Hematopoietic multipotent progenitor cell treated with erythropoietin and hydrocortisone succinate and interleukin-3 and kit ligand, for 4 days (in vitro differentiated cells): ENCODE measurements at places on chromosomes 7 and 10.

- no peak for DNase-seq
Observed at GRCh38 chr10:132257907-132258306, 49.8 kb downstream of the STK32C start.

DNA sequence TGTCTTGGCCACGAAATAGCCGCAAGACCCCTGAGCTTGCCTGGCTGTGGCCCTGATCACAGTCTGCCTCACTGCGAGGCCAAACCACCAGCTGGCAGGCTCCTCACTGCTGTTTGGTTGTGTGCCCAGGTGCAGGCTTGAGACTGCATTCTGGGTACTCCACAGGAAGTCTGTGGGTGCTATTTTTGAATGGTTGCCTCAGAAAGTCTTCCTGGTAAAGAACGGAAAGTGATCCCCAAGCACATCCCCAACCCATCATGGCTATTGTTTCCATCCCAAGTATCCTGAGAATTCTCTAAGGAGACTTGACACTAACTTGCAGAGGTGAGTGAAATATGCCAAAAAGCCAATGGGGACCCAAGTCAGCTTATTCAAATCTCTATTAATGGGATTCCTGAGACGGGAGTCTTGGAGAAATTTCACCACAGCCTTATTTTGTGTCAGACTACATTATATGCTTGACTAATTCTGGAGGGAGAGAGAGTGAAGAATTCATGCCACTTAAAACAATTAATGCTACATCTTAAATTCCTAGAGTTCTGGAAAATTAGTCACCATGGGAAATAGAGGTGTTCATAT is 170.9 kb downstream of the RAMP3 start:
- no peak for DNase-seq

- DNase-seq: no peak
Observed at GRCh38 chr7:117269886-117270285, 53.0 kb downstream of the WNT2 start.

DNA sequence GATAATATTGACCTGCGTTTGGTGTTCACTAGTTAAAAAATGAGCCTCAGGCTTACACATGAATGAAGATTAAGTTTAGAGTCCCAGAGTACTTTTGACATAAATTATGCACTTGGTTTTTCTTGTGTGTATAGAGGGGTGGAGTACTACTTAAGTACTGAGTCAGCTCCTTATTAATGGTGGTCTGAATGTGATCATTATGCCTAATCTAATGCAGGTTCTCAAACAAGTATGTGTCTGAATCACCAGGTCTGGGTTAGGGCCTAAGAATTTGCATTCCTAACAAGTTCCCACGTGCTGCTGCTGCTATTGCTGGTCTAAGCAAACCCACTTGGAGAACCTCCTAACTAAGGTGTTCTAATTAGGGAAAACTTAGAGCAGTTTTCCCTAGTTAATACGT is 30.7 kb upstream of the STOX1 start:
- no peak for DNase-seq

GRCh38 chr10:35056686-35057085 is 33.5 kb downstream of the CUL2 start:
- no peak for DNase-seq

GRCh38 chr10:105837951-105838350 is 1196.9 kb downstream of the SORCS3 start:
- peak; percentile 50 for DNase-seq

- peak; percentile 56 for DNase-seq
Observed at GRCh38 chr10:78577712-78578111, 491.1 kb upstream of the ZMIZ1 start.

GRCh38 chr10:52871191-52871843 is 98.7 kb upstream of the MBL2 start:
- no peak for DNase-seq

DNA sequence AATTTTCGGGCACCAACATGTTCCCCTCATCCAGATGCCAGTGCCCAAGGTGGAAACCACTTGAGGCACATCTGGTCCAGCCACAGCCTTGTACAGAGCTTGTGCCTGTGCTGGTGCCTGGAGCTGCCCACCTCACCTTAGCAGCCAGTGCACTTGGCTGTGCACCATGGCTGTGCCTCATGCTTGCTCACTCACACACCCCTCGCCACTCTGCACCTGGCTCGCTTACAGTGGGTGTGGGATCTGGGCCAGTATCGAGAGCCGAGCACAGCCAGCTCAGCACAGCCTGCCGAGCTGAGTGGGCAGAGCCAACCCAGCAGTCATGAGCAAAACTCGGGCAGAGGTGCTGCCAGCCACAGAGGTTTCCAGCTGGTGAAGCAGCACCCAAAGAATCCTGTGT is 139.9 kb upstream of the NUPR2 start:
- DNase-seq: no peak

DNA sequence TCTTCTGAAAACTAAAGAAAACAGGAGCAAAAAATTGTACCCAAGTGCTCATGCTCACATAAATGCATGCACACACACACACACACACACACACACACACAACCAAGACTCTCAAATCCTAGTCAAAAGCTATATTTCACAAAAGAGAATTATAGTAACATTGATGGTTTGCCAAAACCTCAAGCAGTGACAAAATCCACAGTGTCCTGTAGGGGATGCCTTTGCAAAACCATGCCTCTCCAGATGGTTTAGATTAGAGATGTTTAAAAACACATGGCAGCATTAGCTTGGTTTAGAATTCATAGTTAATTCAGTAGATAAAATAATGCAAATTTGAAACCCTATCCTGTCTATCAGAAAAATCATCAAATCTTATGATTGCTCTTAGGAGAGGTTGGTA is 232.2 kb downstream of the DYNC1I1 start:
- no peak for DNase-seq

- DNase-seq: no peak
Observed at GRCh38 chr10:69125554-69125953, 1.6 kb downstream of the VPS26A start.

GRCh38 chr7:151814400-151815009 is 62.4 kb downstream of the PRKAG2 start:
- DNase-seq: no peak

- DNase-seq: peak; percentile 66
Observed at GRCh38 chr7:34133983-34134782, 228.8 kb downstream of the BMPER start.

- DNase-seq: no peak
Observed at GRCh38 chr7:2965745-2966270, 77.9 kb downstream of the CARD11 start.

DNA sequence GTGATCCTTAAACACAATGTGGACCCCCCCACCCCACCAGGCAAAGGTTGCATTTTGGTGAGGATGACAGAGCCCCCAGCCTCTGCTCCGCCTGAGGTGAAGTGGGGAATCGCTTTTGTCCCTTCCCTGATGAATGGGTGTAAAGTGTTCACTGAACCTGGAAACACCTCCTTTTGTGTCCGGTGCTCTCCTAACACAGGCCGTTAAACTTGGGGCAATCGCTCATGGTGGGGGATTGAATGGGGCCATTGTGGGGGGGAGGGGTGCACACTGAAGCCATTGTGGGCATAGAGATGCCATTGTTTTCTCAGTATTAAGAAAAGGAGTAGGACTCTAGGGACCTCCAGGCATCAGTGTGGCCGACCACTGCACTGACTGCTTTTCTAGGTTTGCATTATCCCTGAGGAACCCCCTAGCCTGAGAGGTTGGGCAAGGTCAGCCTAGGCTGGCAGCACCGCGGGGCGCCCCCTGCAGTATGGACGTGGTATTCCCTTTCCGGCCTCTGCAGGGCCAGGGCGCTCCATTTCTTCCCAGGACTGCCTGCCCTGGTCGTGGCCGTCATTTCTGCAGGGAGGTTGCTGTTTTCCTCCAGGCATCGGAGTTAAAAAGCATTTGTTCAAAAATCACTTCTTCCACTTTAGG is 158.3 kb downstream of the TCF7L2 start:
- DNase-seq: peak; percentile 39

DNA sequence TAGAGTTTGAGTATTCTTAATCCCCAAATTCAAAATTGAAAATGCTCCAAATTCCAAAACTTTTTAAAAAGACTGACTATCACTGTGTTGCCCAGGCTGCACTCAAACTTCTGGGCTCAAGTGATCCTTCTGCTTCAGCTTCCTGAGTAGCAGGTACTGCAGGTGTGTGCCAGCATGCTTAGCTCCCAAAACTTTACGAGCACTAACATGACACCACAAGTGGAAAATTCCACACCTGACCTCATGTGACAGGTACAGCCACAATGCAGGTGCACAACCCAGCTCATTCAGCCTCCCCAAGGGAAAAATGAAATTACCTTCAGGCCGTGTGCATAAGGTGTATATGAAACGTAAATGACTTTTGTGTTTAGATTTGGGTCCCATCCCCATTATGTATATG is 16.5 kb downstream of the CDC123 start:
- DNase-seq: no peak

- DNase-seq: peak; percentile 15
Observed at GRCh38 chr7:118502235-118502634, 277.7 kb downstream of the ANKRD7 start.

- no peak for DNase-seq
Observed at GRCh38 chr7:156497776-156498509, 142.6 kb upstream of the RNF32 start.

GRCh38 chr10:31853629-31854028 is 75.0 kb downstream of the ARHGAP12 start:
- no peak for DNase-seq

GRCh38 chr10:9268176-9268575 is 1213.7 kb downstream of the GATA3 start:
- no peak for DNase-seq

GRCh38 chr10:58266003-58266825 is 1.5 kb downstream of the IPMK start:
- peak; percentile 65 for DNase-seq

DNA sequence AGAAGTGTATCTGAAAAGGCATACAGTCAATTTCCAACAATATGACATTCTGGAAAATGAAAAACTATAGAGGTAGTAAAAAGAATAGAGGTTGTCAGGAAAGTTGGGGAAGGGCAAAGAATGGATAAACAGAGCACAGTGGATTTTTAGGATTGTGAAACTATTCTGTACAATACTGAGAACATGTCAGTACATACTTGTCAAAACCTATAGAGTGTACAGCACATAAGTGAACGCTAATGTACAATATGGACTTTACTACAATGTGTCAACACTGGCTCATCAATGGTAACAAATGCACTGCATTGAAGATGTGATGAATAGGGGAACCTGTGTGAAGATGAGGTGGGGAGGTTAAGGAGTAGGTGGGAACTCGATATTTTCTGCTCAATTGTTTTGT is 483.0 kb upstream of the PFKP start:
- no peak for DNase-seq
